Prostate gland (tissue), 2 donors: ENCODE measurements at places on chromosomes 11 and 22. TPM values are rescaled to one million over a fixed set of nuclear protein-coding genes. Genes with fewer than 3 reads are reported as not detected.
A peak's percentile ranks its signal among the peaks of the same experiment; 100 is the strongest.

CALCA gene
- total RNA-seq = 4.1 TPM

IGLL1 gene
- total RNA-seq = not detected

PHOX2A gene
- total RNA-seq = not detected

SLC1A2 gene
- 0.82 TPM for total RNA-seq

GRCh38 chr11:77776455-77776854 lies 44.1 kb downstream of the RSF1 start:
- no peaks in the 10 kb centered on the region for H3K4me1 ChIP-seq
- no peaks in the 10 kb centered on the region for H3K27me3 ChIP-seq
- no peaks in the 10 kb centered on the region for H3K36me3 ChIP-seq
- no peak overlapping the region for H3K27ac ChIP-seq
- H3K4me3 ChIP-seq = no peak overlapping the region

DNA sequence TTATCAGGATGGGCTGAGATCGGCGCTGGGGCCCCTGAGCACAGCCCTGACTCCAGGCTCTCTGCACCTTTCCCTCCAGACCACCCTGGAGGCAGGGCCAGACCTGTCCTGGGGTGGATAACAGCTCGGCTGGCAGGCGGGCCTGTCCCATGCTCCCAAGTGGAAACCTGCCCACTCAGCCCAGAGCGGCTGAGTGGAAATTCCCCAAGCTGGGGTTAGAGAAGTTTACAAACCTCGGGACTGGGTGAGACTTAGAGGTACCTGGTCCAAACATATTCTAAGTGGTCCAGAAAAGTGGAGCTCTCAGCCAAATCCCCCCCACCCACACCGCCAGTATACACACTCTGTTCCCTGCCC lies 4.8 kb upstream of the FXYD2 start:
- peak overlapping the region; percentile 29 for H3K27ac ChIP-seq
- no peak overlapping the region for H3K4me3 ChIP-seq
- H3K36me3 ChIP-seq = no peaks in the 10 kb centered on the region
- H3K4me1 ChIP-seq = no peaks in the 10 kb centered on the region

DNA sequence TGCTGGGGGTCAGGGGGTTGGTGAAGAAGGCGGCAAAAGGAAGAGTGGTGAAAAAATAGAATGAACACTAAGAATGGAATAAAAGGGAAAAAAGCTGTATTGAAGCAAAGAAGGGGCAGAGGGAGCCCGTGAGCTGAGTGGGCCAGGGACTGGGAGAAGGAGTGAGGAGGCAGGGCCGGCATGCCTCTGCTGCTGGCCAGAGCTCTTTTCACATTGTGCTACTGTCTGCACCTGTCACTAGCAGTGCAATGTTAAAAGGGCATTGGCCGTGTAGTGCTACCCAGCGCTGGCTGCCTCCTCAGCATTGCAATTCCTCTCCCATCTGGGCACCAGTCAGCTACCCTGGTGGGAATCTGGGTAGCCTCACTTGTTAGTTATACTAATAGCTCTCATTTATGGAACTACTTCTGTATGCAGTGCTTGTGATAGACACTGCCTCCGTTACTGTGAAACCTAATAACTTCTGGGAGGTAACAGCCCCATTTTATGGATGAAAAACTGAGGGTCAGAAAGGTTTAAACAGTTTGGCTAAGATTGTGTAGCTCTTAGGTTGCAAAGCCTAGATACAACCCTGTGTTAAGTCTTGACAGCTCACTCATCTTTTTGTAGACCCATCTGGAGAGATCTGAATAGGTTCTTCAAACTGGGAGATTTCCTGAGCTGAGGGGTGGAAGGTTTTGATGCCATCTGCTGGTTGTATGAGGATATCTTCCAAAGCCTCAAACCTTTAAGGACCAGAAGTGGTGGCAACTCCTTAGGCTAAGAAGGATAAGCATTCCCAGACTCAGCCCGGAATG lies 8.5 kb downstream of the YPEL4 start:
- H3K4me3 ChIP-seq = no peak overlapping the region
- peaks cover 12% of the 10 kb centered on the region for H3K4me1 ChIP-seq
- no peak overlapping the region for H3K27ac ChIP-seq
- H3K36me3 ChIP-seq = no peaks in the 10 kb centered on the region
- H3K27me3 ChIP-seq = no peaks in the 10 kb centered on the region

DNA sequence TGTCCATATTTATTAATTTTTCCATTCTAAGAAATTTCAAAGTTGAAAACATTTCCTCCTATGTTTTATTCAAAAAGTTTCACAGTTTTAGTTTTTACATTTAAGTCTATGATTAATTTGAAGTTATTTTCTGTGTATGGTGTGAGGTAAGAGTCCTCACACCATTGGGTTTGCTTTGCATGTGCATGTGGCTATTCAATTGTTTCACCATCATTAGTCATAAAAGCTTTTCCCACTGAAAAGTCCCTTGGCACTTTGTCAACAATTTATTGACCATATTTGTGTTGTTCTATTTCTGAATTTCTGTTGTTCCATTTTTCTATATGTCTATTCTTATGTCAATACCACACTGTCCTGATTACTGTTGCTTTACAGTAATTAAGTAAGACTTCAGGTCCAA lies 186.5 kb downstream of the KIF18A start:
- DNase-seq = no peak
- no peaks in the 10 kb centered on the region for H3K27me3 ChIP-seq
- H3K36me3 ChIP-seq = no peaks in the 10 kb centered on the region
- H3K4me1 ChIP-seq = no peaks in the 10 kb centered on the region

GRCh38 chr11:124670732-124671131 lies 2.8 kb downstream of the SIAE start:
- no peak for DNase-seq
- no peaks in the 10 kb centered on the region for H3K36me3 ChIP-seq
- H3K27ac ChIP-seq = no peak overlapping the region
- no peak overlapping the region for H3K4me3 ChIP-seq
- H3K4me1 ChIP-seq = peaks cover 3% of the 10 kb centered on the region
- H3K27me3 ChIP-seq = no peaks in the 10 kb centered on the region

DNA sequence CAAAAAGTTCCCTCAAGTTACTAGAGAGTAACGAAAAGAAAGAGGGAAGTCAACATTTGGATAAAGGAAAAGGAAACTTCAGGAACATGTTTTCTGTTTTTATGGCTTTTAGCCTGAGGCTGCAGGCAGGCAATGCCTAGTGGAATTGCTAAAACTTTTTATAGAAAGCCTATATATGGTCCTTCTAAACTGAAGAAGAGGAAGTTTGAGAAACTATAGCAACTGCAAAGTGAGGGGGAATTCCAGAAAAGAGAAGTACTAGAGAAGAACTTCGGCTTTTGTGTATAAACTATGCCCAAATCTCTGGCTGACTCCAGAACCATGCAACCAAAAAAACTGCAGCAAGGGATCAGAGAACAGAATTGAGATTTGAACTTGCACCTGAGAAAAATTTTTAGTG lies 74.3 kb upstream of the ARHGAP42 start:
- H3K4me3 ChIP-seq = no peak overlapping the region
- no peak overlapping the region for H3K27ac ChIP-seq
- no peaks in the 10 kb centered on the region for H3K27me3 ChIP-seq
- no peaks in the 10 kb centered on the region for H3K36me3 ChIP-seq
- H3K4me1 ChIP-seq = no peaks in the 10 kb centered on the region

DNA sequence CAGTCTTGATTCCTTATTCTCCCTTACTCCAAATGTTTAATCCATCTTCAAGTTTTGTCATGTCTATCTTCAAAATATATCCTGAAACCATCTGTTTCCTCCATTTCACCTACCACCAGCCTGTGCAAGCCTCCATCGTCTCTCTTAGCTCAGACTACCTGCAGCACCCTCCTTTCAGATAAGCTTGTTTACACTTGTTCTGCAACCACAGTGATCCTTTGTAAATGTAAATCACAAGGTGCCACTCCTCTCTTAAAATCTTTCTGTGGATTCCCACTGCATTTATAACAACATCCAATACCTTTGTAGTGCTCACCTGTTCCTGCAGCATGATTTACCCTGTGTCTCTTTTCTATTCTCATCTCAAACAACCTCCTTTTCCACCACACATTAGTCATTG lies 31.8 kb upstream of the GPR83 start:
- no peaks in the 10 kb centered on the region for H3K4me1 ChIP-seq
- H3K27me3 ChIP-seq = no peaks in the 10 kb centered on the region
- no peak overlapping the region for H3K4me3 ChIP-seq
- no peak for DNase-seq

GRCh38 chr11:13268791-13269190 lies 8.8 kb upstream of the BMAL1 start:
- H3K4me1 ChIP-seq = no peaks in the 10 kb centered on the region
- H3K4me3 ChIP-seq = no peak overlapping the region
- H3K27me3 ChIP-seq = peaks cover 3% of the 10 kb centered on the region
- no peak for DNase-seq

GRCh38 chr11:88275636-88276035 lies 61.9 kb downstream of the CTSC start:
- no peaks in the 10 kb centered on the region for H3K27me3 ChIP-seq
- DNase-seq = no peak
- H3K36me3 ChIP-seq = no peaks in the 10 kb centered on the region
- no peak overlapping the region for H3K27ac ChIP-seq
